Spinal cord (tissue), 10 donors: ENCODE measurements at places on chromosomes 11 and 22.

GRCh38 chr11:114277637-114278341 lies 18.4 kb upstream of the NNMT start:
- no peak for DNase-seq

DNA sequence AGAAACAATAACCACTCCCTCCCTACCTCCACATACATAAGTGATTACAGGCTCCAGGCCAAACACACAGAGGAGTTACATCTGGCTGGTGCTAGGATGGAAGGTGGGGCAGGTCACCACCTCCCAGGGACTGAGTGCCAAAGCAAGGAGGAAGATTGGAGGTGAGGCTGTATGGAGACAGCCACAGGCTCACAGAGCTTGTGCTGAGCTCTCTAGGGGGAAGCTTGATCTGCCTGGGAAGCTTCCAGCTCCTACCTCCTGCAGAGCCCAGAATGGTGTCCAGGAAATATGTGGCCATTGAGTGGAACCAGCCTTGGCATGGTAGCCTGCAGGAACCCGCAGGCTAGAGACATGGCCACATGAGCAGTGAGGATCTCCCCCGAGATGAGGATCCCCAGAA lies 3.6 kb upstream of the MED15 start:
- DNase-seq, result no peak

DNA sequence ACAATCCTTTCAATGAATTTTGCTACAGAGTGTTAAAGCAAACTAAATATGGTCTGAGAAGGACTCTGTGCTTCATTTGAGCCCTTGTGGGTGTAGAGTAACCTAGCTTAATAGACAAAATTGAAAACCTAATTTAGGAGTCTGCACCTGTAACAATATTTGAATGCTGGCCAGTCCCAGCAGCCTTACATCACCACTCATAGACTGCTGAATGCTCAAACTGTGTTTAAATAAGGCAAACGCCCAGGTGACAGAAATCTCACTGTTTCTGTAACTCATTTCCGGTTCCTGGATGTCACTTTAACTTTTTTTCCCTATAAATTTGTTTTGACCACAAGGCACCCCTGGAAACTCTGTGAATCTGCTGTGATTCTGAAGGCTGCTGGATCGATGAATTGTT lies 45.5 kb upstream of the GLYATL1B start:
- no peak for DNase-seq

- DNase-seq, result no peak
Measured at GRCh38 chr22:44726439-44726838, 24.4 kb downstream of the PRR5 start.

- DNase-seq, result no peak
Measured at GRCh38 chr11:64034411-64034811, 1.3 kb upstream of the FLRT1 start.

DNA sequence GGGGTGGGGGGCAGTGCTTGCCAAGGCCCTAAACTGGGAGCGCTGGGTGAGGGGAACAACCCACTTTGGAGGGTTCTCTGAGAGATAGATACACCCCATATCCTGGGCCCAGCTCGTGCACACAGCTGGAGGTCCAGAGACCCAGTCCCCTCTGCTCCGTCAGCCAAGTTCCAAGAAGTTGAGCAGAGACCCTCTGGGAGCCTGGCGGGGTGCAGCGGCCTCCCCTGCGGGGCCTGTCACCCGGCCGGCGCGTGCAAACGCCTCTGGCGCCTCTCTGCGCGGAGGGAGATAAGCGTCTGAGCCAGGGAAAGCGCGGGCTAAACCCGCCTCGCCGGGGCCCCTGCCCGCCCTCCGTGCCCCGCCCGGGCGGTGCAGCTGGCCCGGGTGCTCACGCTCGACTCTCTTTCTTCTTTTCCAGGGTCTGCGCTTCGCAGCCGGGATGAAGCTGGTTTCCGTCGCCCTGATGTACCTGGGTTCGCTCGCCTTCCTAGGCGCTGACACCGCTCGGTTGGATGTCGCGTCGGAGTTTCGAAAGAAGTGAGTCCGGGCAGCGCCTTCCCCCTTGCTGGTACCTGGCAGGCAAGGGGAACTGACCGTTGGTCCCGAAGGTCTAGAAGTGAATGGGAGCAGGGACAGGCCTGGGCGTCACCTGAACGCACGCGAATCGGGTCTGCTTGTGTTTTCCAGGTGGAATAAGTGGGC lies 540 bp downstream of the ADM start:
- DNase-seq, result peak; percentile 48

DNA sequence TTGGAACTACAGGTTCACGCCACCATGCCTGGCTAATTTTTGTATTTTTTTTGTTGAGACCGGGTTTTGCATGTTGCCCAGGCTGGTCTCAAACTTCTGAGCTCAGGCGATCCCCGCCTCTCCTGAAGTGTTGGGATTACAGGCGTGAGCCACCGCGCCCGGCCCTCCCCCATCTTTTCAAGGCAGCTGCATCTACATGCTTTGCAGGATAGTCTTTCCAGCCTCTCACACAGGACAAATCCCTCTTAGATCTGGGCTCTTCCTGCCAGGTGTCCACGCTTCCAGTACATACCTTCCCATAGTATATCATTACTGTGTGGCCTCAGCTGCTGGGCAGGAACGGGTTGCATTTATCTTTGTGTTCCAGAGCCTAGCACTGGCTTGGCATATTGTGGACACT lies 49.7 kb downstream of the C11orf96 start:
- no peak for DNase-seq

DNA sequence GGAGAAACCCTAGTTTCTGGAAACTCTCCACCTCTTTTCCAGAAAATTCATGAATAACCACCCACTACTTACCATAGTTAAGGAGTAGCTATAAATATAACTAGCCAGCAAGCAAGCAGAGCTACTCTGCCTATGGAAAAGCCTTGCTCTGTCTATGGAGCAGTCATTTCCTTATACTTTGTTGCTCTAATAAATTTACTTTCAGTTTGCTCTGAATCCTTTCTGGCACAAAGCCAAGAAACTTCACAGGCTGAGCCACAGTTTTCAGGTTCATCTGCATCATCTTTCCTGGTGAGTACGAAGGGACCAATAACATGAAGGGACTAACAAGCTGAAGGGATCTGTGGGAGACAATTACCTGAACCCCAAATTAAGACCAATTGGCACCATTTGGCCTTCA lies 4.6 kb downstream of the OR4C45 start:
- DNase-seq, result no peak

- peak; percentile 42 for DNase-seq
Measured at GRCh38 chr11:71281831-71282230, 29.5 kb upstream of the SHANK2 start.

DNA sequence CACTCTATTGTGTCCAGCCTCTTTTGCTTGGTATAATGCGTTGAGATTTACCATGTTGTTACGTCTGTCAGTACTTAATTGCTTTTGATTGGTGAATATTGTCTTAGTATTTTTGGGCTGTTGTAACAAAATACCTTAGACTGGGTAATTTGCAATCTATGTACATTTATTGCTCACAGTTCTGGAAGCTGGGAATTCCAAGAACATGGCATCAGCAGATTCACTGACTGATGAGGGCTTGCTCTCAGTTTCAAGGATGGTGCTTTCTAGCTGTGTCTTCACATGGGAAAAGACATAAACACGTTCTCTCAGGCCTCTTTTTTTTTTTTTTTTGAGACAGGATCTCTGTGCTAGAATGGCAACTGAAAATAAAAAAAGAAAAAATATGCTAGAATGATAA lies 46.7 kb upstream of the INCENP start:
- DNase-seq, result no peak

GRCh38 chr11:84146826-84147225 lies 860.7 kb upstream of the CCDC90B start:
- no peak for DNase-seq

DNA sequence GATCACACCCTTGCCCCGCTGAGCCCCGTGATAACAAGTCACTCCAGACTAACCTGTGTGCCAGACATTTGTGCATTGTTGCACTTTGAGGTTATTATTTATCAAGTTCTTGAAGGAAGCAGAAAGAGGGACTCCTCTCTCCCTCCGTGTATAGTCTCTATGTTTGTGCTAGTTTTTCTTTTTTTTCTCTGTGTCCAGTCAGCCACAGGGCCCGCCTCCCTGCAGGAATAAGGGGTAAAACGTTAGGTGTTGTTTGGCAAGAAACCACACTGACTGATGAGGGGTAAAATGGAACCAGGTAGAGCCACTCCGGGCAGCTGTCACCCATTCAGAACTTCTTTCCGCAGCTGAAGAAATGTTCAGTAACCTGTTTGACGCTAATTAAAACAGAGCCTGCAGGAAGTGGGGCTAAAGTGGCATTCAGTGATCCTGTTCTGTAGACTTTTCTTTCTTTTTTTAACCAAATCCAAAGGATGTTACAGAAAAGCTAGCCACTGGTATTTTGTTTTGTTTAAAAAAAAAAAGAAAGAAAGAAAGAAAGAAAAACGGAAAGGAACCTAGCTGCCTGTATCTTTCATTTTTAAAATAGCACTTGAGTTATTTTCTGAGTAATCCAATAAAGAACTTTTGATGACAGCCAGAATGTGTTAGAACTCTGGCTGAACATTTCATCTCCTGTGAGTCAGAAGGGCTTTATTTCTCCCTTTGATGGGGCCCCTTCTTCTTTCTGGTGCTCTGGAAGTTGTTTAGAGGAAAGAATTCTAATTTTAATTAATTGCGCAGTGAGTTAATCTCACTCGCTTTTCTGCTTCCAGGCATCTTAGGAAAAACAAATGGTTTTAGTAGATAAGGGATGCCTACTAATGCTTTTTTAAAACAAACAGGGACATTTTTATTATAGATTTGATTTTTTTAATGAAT lies 58.2 kb downstream of the COMMD9 start:
- DNase-seq, result no peak

GRCh38 chr11:35046681-35047080 lies 92.3 kb upstream of the CD44 start:
- DNase-seq, result no peak

GRCh38 chr11:64742889-64743590 lies 902 bp downstream of the RASGRP2 start:
- DNase-seq, result no peak

DNA sequence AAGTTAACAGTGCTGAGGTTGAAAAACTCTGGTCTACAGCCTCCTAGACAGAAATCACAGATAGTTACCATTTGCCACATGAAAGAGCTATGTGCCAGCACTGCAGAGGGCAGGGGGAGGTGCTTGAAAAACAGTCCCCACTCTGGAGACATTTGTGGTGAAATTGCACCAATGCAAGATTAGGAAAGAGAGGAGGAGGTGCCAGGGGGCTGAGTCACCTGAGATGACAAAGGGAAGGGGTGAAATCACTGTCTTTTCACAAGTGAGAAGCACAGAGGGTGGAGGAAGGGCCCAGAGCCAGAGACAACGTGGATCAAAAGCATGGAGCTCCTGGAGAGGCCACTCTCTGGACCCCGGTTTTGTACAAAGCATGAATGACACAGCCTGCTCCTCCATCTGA lies 196.3 kb downstream of the BUD13 start:
- no peak for DNase-seq

GRCh38 chr11:85661972-85662664 lies 2.8 kb downstream of the CREBZF start:
- DNase-seq, result no peak

- DNase-seq, result no peak
Measured at GRCh38 chr11:18393581-18394274, 635 bp upstream of the LDHA start.

- no peak for DNase-seq
Measured at GRCh38 chr11:15901790-15902189, 454.6 kb downstream of the SOX6 start.

DNA sequence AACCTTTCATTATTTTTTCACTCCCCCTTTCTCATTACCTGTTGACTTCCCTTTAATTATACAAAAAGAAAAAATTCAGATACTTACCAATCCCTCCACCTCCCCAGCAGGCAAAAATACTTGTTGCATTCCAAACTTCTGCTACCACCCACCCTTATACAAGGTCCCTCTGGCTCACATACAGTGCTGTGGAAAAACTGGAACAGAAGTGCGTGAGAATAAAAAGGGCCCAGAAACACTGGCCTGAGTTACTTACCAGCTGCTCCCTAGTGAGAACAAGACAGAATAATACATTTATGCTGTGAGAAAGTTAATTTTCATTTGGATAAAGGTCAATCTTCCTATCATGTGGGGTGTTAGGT lies 46.9 kb upstream of the RAPSN start:
- no peak for DNase-seq

GRCh38 chr11:70498171-70498571 lies 99.8 kb downstream of the CTTN start:
- peak; percentile 38 for DNase-seq
